Activated CD4-positive, alpha-beta T cell treated with anti-CD3 and anti-CD28 coated beads, Interleukin-2, amount 10 ng/mL, durations not matched to agents 24 days and 14 days (primary cell): ENCODE measurements at places on chromosomes 5 and 9. TPM values are rescaled to one million over a fixed set of nuclear protein-coding genes. Genes with fewer than 3 reads are reported as not detected.

GRCh38 chr5:67146574-67146973 is 50.0 kb downstream of the CD180 start:
- peaks cover 4% of the 10 kb centered on the region for H3K4me1 ChIP-seq
- H3K27me3 ChIP-seq: no peaks in the 10 kb centered on the region

The MRPS27 gene
- total RNA-seq: 96.5 and 98.7 TPM in 2 replicates

DNA sequence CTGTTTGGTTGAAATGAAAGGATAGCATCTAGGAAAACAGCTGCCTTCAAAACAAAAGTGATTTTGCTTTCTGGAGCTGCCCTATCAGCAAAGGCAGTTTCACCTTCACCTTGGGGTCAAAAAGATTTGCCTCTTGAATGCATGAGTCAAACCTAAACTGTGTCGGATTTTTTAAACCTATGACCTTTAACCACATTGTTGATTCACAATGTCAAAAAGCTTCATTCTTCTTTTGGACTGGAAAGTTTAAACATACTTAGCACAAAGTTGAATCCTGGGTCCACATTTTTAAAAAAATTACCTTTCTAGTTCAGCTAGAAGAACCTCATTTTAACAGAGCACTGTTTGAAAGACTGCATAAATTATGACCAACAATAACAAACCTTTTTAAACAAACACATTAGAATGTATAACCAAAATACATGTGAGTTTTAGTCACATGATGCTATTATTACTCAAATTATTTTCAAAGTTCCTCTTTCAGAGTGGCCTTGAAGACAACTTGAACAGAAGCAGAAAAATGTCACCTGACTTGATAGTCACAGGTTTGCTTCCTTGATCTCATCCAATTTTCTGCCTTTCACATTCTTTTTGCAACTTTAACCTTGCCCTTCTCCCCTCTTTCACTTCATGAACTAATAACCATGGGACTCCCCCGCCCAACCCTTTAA is 109.7 kb upstream of the LHFPL2 start:
- H3K4me3 ChIP-seq: no peak overlapping the region
- peaks cover 24% of the 10 kb centered on the region for H3K4me1 ChIP-seq
- peaks cover 3% of the 10 kb centered on the region for H3K27me3 ChIP-seq

DNA sequence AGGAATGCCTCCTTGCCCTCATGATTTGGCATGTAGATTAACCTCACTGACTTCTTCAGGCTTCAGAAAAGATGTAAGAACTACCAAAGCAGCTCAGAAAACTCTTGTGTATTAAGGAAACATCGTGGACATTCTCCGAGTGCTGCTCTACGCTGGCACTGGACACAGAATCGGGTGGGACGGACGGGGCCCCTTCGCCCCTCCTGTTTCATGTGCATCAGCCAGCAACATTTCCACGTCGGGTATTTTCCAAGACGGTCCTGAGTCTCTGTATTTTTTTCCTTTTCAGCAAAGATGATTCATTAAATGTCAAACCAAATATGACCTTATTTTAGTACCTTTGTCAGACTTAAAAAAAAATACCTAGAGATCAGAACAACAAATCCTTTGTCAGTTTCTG is 583.6 kb downstream of the CCDC171 start:
- DNase-seq: no peak
- H3K4me3 ChIP-seq: no peak overlapping the region
- H3K4me1 ChIP-seq: peaks cover 3% of the 10 kb centered on the region
- no peak overlapping the region for H3K27ac ChIP-seq

DNA sequence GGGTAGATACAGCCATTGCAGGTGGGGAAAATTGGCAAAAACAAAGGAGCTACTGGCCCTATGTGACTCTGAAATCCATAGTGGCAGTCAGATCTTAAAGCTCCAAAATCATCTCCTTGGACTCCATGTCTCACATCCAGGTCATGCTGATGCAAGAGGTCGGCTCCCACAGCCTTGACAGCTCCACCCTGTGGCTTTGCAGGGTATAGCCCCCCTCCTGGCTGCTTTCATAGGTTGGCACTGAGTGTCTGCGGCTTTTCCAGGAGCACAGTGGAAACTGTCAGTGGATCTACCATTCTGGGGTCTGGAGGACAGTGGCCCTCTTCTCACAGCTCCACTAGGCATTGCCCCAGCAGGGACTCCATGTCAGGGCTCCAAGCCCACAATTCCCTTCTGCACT is 1190.1 kb downstream of the CDH12 start:
- H3K4me3 ChIP-seq: no peak overlapping the region
- no peaks in the 10 kb centered on the region for H3K27me3 ChIP-seq
- DNase-seq: no peak
- no peaks in the 10 kb centered on the region for H3K4me1 ChIP-seq
- no peak overlapping the region for H3K27ac ChIP-seq

The OR1J2 gene
- total RNA-seq: not detected in 2 replicates

GRCh38 chr5:118314931-118315330 is 673.4 kb downstream of the DTWD2 start:
- H3K27ac ChIP-seq: no peak overlapping the region
- no peaks in the 10 kb centered on the region for H3K36me3 ChIP-seq
- DNase-seq: no peak
- no peak overlapping the region for H3K4me3 ChIP-seq
- no peaks in the 10 kb centered on the region for H3K27me3 ChIP-seq

DNA sequence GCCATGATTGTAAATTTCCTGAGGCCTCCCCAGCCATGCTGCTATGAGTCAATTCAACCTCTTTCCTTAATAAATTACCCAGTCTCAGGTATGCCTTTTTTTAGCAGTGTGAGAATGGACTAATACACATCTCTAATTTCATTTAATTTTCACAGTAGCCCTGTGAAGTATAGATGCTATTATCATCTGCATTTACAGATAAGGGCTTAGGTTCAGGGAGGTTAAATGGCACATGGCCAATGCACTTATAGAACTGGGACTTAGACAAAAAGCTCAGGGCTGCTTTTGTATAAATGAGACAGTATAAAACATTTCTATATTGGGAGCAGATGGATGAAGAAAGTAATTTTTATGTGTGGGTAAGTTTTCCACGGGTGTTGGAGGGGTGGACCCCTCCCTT is 62.9 kb upstream of the PANK3 start:
- H3K27me3 ChIP-seq: no peaks in the 10 kb centered on the region
- H3K4me3 ChIP-seq: no peak overlapping the region
- DNase-seq: no peak
- no peaks in the 10 kb centered on the region for H3K36me3 ChIP-seq

The PLK2 gene
- total RNA-seq: 25.6 and 30.1 TPM in 2 replicates
